Stimulated activated CD8-positive, alpha-beta memory T cell treated with anti-CD3 and anti-CD28 coated beads, Interleukin-4, amount 100 ng/mL, for 1 hour (primary cell): ENCODE measurements at places on chromosomes 3 and 15.

GRCh38 chr3:23648326-23648995, 157.3 kb upstream of the UBE2E1 start:
- no peak for DNase-seq

GRCh38 chr15:87761736-87762509, 494.6 kb downstream of the NTRK3 start:
- DNase-seq: no peak

DNA sequence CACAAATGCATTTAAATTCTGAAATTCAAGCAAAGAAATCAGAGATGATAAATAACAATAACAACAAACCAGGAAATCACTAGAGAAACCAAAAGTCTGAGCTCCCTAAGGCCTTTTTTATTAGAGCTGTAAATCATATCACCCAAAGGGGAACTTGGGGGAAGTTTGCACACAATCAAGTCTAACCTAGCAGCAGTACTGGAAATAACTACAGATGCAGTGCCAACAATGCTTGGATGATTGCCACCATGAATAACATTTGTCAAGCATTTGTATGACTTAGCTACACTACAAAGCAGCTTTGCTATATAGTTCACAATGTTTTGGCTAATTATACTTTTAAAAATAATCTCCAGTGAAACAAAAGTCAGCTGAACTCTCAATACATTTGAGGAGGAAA, 27.8 kb downstream of the SHQ1 start:
- no peak for DNase-seq

DNA sequence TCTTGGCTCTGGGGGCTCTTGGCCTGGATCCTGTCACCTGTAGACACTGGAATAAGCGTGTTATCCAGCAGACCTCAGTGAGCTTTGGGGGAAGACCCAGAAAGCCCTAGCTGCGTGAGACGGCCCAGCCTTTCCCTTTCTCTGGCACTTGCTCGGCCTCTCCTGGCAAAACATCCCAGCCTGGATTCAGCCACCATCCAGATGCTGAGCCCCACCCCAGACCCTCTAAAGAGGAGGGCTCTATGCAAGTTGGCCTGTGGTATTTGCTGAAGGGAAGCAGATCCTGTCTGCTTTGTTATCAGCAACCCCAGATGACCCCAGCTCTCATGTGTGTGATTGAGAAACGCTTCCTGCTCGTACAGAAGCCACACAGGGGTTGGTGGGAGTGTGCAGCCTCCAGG, 267.2 kb downstream of the FAM43A start:
- no peak for DNase-seq

DNA sequence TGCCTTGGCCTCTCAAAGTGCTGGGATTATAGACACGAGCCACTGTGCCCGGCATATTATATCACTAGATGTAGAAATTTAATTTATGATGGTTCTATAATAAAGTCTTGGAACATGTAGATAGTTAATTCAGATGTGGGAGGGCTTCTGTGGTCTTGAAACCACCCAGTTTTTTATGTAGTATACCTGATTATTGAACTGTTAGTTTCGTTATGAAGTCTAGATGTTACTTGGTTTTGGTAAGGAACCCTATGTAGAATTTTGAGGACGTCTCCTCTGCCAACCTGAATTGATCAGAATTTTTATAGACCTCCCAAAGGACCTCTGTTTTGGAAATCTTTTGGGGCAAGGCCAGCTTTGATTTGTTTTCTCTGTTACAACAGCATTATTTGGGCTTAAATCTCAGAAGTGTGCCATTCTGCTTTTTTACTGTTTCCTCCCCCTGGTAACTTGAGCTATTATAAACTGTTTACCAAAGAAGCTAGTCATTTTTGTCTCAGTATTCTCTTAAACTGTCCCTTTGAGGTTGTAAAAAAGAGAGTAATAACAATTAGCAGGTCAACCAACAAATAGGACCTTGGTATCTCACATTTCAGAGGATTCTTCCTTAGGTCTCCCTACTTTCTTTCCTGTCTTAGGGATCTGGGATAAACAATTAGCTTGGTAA, 20.8 kb downstream of the AKAP13 start:
- no peak for DNase-seq

- no peak for DNase-seq
Measured at GRCh38 chr3:123327956-123328850, 120.7 kb downstream of the ADCY5 start.

- DNase-seq: no peak
Measured at GRCh38 chr15:44706946-44707636, 4.0 kb downstream of the PATL2 start.

DNA sequence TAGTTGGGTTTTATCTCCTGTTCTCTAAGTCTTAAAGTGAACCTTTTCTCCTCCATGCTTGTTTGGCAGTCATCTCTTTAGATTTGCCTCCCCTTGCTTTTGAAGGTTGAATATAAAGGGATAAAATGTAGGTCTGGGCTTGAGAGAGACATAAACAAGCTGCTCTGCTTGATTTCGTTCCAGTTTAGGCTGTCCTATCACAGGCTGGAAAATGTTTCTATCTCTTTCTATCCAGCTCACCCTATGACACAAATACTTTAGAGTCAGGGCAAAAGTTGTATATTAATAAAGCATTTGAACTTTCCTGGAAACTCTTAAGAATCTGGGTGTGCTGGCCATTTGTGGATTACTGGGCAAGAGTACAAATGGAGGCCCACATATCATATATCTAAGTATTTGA, 29.5 kb upstream of the ZBBX start:
- DNase-seq: no peak

GRCh38 chr15:26128611-26129140, 265.5 kb upstream of the ATP10A start:
- no peak for DNase-seq

GRCh38 chr15:39140060-39140604, 440.7 kb upstream of the THBS1 start:
- DNase-seq: no peak
